ENCODE measurements at places on chromosomes 13 and 19.
A peak's percentile ranks its signal among the peaks of the same experiment; 100 is the strongest.

GRCh38 chr13:51856998-51857397 is 4.8 kb upstream of the CCDC70 start:
- DNase-seq: no peak

DNA sequence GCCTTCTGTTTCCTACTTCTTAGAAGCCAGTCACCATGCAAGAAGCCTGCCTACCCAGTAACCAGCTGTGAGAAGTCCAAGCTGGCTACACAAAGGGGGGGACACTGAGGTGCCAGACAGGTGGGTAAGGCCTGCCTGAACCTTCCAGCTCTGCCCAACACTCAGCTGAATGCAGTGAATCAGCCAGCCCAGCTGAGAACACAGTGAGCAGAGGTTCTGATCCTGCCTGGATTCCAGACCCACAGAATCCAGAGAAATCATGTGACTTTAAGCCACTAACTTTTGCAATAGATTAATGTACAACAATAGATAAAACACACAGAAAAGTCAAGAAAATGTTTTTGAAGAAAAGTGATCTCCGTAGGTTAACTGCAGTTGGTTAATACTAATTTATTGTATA is 151.7 kb downstream of the EFNB2 start:
- DNase-seq: no peak

- no peak for DNase-seq
Measured at GRCh38 chr13:25771641-25772478, 280.0 kb downstream of the SHISA2 start.

GRCh38 chr19:34961775-34962686 is 2.0 kb downstream of the ZNF792 start:
- DNase-seq: no peak

- DNase-seq: no peak
Measured at GRCh38 chr19:10126213-10126639, 6.5 kb upstream of the EIF3G start.

- DNase-seq: no peak
Measured at GRCh38 chr13:114108894-114109293, 23.5 kb downstream of the RASA3 start.

GRCh38 chr13:111344471-111345191 is 24.2 kb downstream of the TEX29 start:
- DNase-seq: peak; percentile 15

All from non-pigmented ciliary epithelial cell (primary cell).